ENCODE measurements at places on chromosomes 12 and 14.

GRCh38 chr12:123571343-123571813, 13.0 kb upstream of the TMED2 start:
- DNase-seq: peak; percentile 52

DNA sequence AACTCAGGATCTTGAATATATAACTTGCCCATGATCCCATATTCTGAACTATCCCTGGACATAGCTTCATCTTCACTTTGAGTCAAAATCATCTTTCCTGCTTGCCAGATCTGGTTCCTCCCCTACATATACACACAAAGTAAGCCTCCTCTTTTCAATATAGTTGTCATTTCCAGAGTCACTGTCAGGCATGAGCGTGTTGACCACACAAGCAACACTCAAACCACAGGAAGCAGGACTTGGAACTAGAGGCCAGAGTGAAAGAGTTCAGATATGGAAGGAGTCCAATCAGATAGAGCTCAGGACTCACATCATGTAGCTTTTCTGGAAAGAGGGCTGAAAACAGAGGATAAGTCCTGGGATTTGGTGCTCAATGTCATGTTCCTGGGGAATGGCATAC, 1140.6 kb downstream of the BCL11B start:
- DNase-seq: no peak

DNA sequence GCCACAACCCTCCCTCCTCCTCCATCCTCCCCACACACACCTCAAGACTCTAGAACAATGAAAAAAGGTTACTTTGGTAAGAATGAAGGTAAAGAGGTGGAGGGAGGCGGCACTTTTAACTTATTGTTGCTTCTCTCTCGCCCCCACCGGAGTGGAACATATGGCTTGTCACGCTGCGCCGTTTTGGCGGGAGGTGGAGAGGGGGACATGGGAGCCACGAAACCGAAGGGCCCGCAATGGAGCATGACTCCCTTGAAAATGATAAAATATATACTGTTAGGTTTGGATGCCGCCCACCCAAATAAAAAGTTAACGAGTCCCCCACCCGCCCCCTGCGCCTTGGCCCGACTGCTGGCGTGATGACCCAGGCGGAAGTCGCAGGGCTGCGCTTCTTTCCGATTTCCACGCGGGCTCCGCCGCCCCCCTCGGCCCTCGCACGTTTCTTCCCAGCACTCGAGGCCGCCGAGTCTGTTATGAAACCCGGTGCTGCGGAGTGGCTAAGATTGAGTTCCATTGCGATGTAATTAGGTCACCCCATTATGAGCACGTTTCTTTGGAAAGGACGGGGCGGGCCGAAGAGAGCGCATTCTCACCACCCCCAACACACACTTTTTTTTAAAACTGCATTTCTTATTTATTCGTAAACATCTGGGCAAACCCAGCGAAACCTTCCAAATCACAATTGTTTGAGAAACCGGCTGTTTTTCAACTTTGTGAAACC, 1.4 kb upstream of the ZFP36L1 start:
- no peak for DNase-seq

DNA sequence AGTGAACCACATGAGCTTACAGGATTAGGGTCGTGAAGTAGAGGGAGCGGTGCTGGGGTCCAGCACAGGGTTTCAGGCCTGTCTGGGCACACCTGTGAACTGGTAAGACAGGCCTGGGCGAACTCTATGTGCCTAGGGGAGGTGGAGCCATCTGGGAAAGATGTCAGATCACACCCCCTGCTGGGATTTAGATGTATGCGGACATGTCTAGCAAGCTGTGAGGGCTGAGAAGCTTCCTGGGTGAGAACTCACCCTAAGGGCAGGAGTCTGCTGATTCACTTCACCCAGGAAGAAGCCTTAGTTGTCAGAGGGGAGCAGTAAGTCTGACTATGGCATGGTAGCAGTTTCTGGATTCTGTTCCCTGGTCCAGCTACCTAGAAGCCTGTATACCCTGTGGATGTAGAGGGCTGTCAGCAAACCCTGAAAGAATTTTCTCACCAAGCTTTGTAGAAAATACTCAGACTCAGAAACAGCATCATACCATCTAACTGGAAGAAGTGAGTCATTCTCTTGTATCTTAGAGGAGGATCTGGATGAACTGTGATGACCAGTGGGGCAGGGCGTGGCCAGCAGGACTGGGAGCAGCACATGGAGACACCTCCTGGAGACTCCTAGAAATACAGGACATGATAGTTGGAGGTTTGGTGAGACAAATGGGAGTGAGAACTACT, 11.2 kb upstream of the PYGL start:
- DNase-seq: peak; percentile 23

DNA sequence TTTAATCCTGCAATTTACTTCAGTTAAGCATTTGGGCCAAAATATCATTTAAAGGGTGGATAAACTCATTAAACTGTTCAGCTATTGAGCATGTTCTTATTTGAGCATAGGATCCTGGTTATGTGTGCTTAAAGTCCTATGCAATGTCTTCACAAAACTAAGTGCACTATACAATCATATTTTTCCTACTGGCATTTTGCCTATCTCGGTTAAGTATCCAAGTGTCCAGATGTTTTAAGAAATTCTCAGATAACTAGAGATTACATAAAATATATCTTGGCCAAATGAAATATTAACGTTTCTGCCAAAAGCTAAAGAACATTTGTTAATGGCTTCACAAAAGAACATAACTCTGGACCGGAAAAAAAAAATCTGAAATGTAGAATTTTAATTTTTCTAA, 250.8 kb upstream of the LRFN5 start:
- no peak for DNase-seq
